ENCODE measurements at places on chromosomes 12 and 14. TPM values are rescaled to one million over a fixed set of nuclear protein-coding genes. Genes with fewer than 3 reads are reported as not detected.

GRCh38 chr12:29277231-29277630 lies 103.7 kb downstream of the ERGIC2 start:
- no peak overlapping the region for H3K4me3 ChIP-seq
- H3K4me1 ChIP-seq: no peaks in the 10 kb centered on the region
- DNase-seq: no peak

The SDSL gene
- 1.5 TPM for total RNA-seq

DNA sequence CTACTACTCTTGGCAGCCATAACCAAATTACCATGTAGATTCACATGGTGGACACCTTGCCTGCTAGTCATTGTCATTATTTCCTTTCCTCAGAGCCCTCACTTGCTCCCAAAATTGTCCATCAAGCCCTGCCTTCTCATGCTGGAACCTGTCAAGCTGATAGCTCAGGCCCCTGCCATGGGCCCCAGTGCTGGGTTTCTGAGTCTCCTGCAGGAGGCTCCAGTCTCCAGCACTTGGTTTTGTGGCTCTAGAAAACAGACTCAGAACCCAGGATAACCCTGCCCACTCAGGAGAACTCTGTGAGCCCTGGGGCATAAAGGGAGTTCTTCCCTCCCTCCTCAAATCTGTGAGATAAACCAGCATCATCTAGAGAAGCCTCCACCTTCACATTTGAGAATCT lies 10.8 kb downstream of the KRT71 start:
- H3K4me3 ChIP-seq: no peak overlapping the region
- no peaks in the 10 kb centered on the region for H3K27me3 ChIP-seq
- H3K27ac ChIP-seq: no peak overlapping the region
- no peaks in the 10 kb centered on the region for H3K4me1 ChIP-seq
- H3K36me3 ChIP-seq: no peaks in the 10 kb centered on the region
- DNase-seq: no peak

The NPFF gene
- total RNA-seq: not detected

GRCh38 chr12:26277506-26278246 lies 82.3 kb downstream of the SSPN start:
- H3K4me1 ChIP-seq: peaks cover 21% of the 10 kb centered on the region
- DNase-seq: no peak
- H3K36me3 ChIP-seq: no peaks in the 10 kb centered on the region
- H3K4me3 ChIP-seq: no peak overlapping the region
- H3K27me3 ChIP-seq: no peaks in the 10 kb centered on the region

The PSEN1 gene
- total RNA-seq: 49.8 TPM

DNA sequence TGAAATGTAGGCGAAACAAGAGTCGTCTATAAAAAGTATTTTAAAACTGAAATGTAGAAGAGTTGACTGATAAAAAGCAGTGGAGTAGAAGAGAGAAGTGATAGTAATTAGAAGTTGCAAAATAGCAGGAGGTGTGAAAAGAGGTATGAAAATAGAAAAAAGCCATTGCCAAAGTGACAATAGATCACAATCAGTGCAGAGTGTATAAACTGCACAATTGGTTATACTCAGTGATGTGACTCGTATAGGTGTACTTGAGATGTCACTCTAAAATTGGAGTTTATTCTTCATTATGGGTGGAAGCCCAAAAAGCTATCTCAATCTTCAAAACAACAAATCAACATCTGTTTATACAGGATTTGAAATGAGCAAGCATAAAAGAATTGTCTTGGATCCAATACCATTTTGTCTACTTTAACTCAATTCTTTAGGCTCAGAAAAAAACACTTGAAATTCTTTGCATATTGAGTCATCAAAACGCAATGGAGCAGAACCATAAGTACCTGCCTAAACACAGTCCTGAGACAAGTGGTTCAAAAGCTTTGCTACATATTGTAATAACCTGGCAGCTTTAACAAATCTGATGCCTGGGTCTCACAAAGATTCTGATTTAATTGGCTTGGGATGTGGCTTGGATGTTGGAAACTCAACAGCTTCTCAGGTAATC lies 8.8 kb downstream of the IKBIP start:
- no peaks in the 10 kb centered on the region for H3K36me3 ChIP-seq
- H3K4me3 ChIP-seq: no peak overlapping the region
- DNase-seq: no peak
- no peak overlapping the region for H3K27ac ChIP-seq
- peaks cover 20% of the 10 kb centered on the region for H3K4me1 ChIP-seq
- no peaks in the 10 kb centered on the region for H3K27me3 ChIP-seq

DNA sequence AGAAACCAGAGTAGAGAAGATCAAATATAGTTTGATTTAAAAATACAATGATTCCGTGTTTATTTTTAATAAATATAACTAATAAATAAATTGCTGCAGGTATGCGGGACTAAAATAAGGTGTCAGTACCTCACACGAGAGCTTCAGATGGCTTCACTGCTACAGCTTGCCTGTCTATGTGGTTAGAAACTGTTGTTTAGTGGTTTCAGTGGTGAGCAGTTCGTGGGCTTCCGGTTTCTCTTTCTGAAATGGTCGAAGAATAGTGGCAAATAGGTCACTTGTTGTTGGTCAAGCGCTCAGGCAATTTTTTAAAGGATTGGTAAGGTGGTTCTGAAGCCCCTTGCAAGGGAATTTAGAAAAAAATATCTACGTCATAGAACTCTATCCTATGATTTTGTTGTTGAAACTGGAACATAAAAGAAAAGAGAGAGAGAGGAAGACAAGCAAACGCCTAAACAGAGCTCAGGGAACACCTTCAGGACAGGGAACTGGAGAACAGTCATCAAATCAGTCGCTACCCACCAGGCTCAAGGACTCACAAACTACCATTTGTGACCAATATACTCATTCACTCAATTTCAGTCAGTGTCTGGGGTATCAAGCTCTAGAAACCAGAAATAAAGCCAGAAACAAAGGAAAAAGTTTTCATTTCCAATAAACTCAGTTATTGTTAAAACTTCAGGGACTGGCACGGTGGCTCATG lies 31.3 kb downstream of the GABARAPL1 start:
- H3K27ac ChIP-seq: no peak overlapping the region
- no peaks in the 10 kb centered on the region for H3K27me3 ChIP-seq
- no peaks in the 10 kb centered on the region for H3K4me1 ChIP-seq
- H3K36me3 ChIP-seq: no peaks in the 10 kb centered on the region

The SLC2A3 gene
- total RNA-seq: 4.4 TPM

DNA sequence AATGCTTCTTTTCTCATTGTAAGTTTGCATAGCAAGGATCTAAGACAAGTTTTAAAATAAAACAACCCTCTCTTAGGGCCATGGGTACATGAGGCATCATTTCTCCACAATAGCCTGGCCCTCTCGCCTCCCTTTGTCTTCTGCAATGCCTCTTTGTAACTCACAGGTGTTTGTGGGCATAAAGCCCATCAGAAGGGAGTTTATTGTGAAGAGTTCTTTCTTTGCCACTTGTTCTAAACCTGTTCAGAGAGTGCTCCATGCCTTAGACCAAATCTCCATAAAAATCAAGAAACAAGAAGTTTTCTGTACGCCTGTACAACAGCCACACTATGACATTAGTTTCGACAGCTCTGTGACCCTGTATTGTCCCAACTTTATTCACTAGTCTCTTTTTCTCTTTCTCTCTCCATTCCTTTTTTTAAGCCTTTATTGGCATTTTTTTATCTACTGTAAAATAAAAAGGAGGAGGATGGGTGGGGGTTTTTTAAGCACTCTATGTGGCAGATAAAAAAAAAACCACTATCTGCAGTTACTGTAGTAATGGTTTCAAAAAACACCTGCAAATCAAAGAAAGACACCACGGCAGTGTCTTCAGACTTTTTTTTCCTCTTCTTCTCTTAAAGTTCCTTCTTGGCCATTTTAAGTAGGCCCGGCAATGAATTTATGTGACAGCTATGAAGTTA lies 1.6 kb downstream of the C12orf42 start:
- no peaks in the 10 kb centered on the region for H3K4me1 ChIP-seq
- H3K27me3 ChIP-seq: peaks cover 13% of the 10 kb centered on the region
- no peak overlapping the region for H3K27ac ChIP-seq
- no peak overlapping the region for H3K4me3 ChIP-seq
- no peaks in the 10 kb centered on the region for H3K36me3 ChIP-seq

The TAS2R31 gene
- total RNA-seq: 6.5 TPM

GRCh38 chr12:42141981-42142606 lies 2.6 kb downstream of the GXYLT1 start:
- no peak overlapping the region for H3K4me3 ChIP-seq
- DNase-seq: no peak
- H3K27ac ChIP-seq: no peak overlapping the region
- peaks cover 17% of the 10 kb centered on the region for H3K4me1 ChIP-seq
- no peaks in the 10 kb centered on the region for H3K36me3 ChIP-seq
- no peaks in the 10 kb centered on the region for H3K27me3 ChIP-seq

The CCDC184 gene
- total RNA-seq: 0.18 TPM

DNA sequence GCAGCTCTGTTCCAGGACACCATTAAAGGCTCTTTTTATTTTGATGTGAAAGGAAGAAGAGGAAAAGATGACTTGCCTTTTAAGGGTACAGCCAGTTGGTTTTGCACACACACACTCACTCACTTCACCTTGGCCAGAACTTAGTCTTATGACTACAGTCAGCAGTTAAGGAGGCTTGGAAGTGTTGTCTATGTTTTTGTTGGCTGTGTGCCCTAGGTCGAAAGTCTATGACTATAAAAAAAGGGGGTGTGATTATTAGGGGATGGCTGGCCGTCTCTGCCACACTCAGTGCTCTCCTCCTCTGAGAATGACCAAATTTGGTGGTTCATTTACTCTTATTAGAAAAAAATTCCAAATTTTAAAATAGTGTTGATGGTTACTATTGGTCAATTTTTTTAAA lies 139.5 kb upstream of the OTX2 start:
- H3K27me3 ChIP-seq: no peaks in the 10 kb centered on the region
- no peaks in the 10 kb centered on the region for H3K4me1 ChIP-seq
- H3K27ac ChIP-seq: no peak overlapping the region
- H3K4me3 ChIP-seq: no peak overlapping the region
- H3K36me3 ChIP-seq: no peaks in the 10 kb centered on the region

All from esophagus squamous epithelium (tissue), 5 donors.